ENCODE measurements at places on chromosomes 5 and 9.
A peak's percentile ranks its signal among the peaks of the same experiment; 100 is the strongest.

DNA sequence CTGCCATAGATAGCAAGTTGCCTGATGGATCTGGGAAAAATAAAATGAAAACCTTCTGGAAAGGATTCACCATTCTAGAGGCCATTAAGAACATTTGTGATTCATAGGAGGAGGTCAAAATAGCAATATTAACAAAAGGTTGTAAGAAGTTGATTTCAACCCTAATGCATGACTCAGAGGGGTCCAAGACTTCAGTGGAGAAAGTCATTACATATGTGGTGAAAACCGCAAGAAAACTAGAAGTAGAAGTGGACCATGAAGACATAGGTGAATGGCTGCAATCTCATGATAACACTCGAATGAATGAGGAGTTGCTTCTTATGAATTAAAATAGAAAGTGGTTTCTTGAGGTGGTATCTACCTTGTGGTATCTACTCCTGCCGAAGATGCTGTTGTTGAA is 86.6 kb downstream of the GABRA1 start:
- DNase-seq = no peak

DNA sequence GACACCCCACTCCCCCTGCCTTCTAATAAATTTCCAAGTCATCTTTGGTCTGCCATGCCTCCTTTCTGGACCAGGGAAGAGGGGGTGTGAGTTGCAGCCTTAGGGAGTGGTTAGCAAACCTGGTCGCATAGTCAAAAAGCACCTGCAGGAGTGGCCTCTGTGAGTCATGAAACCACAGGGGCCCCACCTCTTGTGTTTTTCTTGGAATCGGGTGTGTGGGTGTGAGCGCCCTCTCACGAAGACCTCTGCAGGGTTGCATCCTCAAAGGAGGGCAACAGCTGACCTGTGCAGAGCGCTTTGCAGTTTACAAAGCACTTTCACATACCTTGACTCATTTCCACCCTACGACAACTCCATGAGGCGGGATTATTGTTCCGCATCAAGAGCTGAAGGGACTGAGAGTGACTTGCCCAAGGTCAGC is 36.8 kb upstream of the TEX48 start:
- DNase-seq = peak; percentile 85

DNA sequence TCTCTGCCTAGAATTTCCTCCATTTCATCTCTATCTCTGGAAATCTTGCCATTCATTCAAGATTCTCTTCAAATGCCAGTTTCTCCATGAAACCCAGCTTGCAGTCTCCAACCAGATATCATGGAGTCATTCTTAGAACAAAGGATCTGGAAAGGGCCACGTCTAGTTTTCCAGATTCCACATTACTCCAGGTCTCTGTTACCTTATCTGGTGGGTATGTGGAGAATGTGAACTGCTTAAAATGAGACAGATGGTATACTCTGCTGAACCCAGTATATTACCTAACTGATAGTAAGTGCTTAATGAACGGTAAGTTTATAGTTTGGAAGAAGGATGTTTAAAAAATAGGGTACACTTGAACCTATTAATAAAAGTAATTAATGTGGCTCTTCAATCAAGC is 52.3 kb upstream of the ZSWIM6 start:
- DNase-seq = no peak

GRCh38 chr5:147481874-147482705 is 27.8 kb downstream of the DPYSL3 start:
- no peak for DNase-seq

DNA sequence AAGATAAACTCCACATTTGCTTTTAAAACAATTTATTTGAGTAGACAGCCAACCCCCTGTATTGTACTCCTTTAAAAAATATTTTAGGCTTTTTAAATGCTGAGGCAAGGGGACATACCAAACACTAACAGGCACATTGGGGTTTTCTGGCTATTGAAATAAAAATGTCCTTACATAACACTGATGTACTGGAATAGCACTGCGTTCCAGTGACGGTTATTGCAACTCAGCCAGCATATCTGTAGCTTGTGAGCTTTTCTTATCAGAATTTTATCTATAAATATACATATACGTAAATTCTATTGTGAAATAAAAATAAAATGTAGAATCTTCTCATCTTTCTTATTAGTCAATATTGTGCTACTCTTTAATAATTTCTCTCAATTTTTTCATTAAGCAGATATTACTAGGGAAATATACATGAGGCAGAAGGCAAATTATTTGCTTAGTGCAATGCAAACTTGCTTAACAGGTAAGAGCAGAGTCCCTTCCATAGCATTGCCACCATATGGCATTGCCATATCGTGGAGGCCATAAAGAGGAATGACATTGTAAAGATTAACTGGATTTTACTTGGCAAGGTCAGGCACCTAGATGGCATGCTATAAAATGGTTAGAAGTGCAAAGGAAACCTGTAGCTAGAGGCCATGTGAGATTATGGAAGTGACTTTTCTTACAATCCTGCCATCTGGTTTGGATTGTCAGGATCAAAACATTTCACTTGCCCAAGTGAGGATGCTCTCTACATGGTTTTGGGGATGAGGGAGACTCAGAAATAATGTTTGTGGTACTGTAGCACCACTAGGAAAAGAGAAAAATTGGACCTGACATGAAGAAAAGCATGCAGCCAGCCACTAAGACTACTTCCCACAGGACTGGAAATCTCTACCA is 94.8 kb upstream of the CDKN2B start:
- no peak for DNase-seq

- DNase-seq = no peak
Observed at GRCh38 chr9:112078432-112078831, 96.7 kb downstream of the SUSD1 start.

- DNase-seq = no peak
Observed at GRCh38 chr5:97267767-97268166, 84.7 kb upstream of the RIOK2 start.

DNA sequence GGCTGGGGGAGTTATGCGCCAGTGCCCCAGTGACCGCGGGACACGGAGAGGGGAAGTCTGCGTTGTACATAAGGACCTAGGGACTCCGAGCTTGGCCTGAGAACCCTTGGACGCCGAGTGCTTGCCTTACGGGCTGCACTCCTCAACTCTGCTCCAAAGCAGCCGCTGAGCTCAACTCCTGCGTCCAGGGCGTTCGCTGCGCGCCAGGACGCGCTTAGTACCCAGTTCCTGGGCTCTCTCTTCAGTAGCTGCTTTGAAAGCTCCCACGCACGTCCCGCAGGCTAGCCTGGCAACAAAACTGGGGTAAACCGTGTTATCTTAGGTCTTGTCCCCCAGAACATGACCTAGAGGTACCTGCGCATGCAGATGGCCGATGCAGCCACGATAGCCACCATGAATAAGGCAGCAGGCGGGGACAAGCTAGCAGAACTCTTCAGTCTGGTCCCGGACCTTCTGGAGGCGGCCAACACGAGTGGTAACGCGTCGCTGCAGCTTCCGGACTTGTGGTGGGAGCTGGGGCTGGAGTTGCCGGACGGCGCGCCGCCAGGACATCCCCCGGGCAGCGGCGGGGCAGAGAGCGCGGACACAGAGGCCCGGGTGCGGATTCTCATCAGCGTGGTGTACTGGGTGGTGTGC is at the start of gene RXFP3:
RXFP3 (plus strand) TSS at position 6 of the 636 bp plus-strand sequence; CDS start at position 361, 355 bp downstream.
- no peak for DNase-seq

- peak; percentile 89 for DNase-seq
Observed at GRCh38 chr5:144191998-144192397, 21.3 kb downstream of the KCTD16 start.

DNA sequence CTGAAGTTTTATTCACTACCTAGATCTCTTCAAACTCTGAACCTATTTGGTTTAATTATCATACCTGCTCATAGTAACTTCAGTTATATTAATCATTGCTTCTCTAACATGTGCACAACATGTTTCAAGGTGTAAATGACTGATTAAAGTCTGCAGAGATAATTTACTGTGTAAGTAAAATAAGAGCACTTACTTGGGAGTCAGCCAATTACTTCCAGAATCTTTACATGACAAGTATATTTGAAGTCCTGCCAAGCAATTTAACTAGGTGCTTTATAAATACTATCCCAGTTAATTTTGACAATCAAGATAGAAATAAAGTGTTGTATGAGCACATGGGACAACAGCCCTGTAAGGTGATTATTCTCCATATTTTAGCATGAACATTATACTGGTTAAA is 109.9 kb downstream of the RFX3 start:
- no peak for DNase-seq

DNA sequence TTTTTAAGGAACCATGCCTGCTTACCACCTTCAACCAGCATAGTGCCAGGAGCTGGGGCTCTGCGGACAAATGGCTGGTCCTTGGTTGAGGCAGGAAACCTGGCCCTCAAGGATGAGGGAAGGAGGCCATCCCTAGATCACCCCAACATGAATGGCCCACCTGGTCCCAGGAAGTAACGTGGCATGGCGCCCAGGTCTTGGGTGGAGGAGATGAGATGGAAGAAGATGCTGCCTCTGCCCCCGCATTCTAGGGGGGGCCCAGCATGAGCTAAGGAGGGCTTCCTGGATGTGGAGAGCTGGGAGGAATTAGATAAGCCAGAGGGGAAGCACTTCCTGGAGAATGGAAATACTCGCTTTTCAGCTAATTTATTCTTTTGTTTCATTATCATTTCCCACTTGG is 95.0 kb downstream of the DAB2IP start:
- no peak for DNase-seq

- DNase-seq = no peak
Observed at GRCh38 chr9:31166516-31166915, 1217.9 kb upstream of the ACO1 start.

DNA sequence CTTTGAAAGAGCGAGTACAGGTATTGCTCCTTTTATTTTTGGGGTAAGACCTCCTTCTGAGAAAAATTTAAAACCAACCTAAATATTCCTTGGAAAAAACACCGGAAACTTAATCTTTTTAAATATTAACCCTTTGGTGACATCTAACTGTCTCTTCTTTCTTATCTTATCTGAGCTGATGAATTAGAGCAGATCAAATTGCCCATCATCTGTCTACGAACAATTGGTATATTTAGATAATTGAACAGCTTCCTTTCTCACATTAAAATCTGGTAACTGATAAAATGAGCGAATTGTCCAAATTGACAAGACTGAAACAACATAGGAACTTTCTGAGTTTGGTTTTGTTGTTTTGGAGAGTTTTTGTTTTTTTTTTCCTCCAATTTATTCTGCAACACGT is 2.0 kb downstream of the ISL1 start:
- DNase-seq = no peak

- DNase-seq = no peak
Observed at GRCh38 chr5:144142824-144143162, 27.7 kb downstream of the YIPF5 start.
